ENCODE measurements at places on chromosomes 3 and 15.
A peak's percentile ranks its signal among the peaks of the same experiment; 100 is the strongest.

DNA sequence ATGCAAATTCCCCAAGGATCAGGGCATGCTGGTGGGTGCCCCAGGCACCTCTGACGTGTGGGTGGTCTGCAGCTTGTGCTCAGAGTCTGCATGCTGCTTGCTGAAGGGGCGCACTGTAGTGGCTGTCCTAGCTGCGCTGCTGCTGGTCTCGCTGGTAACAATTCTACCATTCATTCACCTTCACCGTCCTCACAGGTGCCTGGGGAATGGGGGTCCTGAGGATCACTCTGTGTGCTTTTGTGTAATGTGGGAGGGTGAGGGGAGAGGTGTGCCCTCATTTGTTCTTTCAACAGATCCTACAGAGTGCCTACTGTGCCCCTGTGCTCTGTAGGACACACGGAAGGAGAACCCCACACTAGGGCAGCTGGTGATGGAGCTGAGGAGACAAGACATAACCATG is 2.1 kb upstream of the ITGA11 start:
- no peak for DNase-seq

DNA sequence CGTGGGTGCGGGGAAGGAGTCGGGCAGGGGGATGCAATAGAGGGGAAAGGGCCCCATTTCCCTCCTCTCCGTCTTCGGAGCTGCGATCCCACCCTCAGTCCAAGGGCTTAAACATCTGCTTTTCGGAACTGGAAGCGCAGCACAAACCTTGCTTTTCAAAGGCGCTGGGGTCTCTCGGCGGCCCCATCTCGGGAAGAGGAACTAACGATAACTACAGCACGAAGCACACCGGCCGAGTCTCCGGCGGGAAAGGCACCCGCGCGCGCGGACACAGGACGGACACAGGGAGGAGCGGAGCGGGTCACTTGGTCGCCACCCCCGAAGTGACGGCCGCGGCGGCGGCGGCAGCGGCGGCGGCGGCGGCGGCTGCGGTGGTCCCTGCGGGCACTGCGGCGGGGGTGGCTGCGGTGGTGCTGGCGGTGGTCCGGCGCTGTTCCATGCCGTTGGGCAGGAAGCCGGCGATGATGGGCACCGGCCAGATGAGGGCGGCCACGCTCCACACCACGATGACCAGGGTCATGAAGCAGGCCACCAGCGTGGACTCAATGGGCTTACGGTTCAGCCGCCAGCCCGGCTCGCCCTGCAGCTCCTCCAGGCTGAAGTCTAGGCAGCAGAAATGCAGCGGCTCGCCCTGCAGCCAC is 1.1 kb downstream of the TMEM158 start:
- DNase-seq, result no peak

DNA sequence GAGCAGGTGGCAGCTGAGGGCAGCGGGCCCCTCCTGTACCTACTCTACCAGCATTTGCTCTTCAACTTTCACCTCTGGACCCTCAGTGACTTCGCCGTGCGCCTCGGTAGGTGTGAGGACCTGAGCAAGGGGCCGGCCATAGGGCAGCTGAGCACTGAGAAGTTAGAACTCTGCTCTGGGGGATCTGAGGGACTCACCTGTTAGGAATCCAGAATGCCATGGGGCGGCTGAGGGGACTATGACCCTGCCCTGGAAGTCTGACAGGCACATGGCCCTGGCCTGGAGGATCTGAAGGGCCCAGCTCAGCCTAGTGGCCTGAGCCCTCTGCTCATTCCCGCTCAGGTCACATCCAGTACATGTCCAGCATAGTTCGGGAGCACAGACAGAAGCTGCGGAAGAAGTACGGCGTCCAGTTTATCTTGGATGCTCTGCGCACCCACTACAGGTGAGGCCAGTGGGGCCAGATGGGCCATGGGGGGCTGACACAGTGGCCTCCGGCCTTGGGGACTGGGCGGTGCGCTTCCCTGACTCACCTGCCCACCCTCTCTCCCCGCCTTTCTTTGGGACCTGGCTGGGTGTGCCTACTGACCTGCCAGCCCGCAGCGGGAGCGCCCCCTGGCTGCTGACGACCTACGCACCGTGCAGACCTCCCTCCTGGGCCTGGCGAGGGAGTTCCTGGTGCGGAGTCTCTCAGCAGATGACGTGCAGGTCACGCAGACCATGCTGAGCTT is 18.8 kb downstream of the NBEAL2 start:
- peak; percentile 12 for DNase-seq

DNA sequence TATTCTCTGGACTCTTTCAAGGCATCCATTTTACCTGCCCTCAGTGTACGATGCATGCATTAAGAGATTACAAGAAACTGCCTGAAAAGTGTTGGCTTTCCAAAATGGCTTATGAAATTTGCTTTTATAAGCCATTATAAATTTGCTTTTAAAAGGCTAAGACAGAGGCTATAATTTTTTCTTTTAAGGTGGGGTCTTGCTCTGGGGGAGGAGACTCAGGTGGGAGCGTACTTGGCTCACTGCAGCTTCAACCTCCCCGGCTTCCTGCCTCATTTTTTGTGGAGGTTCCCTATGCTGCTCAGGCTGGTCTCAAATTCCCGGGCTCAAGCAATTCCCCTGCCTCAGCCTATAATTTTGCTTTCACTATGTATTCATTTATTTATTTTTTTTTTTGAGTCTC is 17.6 kb downstream of the TRA2B start:
- DNase-seq, result no peak

DNA sequence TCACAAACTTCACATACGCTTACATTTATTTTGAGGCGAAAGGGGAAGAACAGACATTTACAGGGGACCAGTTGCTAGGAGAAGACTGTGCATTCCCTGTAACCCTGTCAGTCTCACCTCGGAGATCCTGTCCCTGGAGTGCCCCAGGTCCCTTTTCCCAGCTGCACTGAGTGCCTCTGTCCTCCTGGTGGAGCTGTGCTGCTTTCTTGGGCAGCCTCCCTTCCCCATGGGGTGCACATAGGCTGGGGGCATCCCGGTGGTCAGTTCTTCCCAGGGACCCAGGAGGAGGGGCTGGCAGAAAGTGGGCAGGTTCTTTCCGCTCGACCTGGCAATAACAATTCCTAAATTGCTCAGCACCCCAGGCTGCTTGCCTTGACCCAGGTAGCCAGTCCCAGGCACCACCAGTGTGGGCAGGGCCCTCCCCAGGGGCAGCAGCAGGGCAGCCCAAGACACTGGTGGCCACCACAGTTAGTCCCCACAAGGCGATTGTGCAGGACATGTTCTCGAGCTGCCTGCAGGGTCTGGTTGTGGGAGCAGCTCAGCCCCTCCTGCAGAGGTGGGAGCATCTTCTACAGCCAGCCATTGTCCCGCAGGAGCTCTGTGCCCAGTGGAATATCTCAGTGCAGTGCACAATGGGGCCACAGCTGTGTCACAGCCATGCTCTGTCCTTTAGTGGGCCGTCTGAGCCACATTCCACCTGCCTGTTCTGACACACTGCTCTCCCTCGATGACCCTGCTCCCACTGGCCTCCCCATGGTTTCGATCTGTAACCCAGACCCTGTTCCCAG is 36.3 kb downstream of the APBA2 start:
- no peak for DNase-seq

DNA sequence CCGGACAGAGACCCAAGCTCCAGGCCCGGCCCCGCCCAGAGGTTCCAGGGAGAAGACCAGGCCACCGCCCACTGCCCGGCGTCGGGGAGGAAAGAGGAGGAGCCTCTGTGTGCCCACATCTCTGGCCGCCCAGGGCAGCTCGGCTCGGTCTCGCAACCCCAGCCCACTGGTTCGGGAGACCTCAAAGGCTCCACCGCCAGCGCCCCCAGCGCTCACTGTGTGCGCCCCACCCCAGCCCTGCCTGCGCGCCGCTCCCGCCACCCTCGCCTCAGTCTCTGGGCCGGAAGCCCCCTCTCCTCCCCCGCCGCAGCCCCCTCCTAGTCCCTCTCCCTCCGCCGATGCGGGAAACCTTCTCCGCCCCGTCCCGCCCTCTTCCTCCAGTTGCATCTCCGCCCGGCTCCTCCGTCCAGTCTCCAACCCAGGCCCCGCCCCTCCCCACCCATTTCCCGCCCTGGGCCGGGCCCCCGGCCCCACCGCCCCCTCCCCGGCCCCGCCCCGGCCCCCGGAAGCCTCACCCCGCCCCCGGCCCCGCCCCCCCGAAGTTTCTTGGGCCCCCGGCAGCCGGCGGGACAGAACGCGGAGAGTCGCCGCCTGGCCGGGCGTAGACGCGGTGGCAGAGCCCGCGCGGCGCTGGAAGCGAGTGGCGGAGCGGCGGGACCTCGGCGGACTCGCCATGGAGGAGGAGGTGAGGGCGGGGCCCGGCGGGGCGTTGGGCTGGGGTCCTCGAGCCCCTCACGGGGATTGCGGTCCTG is at the start of gene PLEKHO2:
Gene PLEKHO2 (plus strand): TSS at position 572 of the 752 bp plus-strand sequence. CDS start 102 bp downstream, at position 674.
- peak; percentile 35 for DNase-seq

DNA sequence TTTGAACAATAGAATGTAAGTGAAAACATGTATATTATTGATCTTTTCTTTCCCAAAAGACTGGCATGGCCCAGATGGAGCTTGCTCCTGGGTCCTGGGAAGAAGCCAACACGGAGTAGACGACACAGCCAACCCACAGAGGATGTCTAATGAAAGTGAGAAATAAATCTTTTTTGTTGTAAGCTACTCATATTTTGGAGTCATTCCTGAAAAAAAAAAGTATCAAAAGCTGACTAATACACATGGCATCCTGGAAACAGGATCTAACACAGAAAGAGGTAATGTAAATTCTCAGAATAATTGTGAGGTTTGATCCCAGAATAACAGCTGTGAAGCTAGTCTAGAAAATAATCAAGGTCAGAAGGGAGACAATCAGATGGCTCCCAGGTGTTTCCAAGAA is 12.6 kb upstream of the FRMD5 start:
- DNase-seq, result no peak

- DNase-seq, result no peak
Measured at GRCh38 chr3:117868766-117869165, 1159.2 kb downstream of the TUSC7 start.

GRCh38 chr3:177236704-177237103 is 39.4 kb upstream of the TBL1XR1 start:
- DNase-seq, result no peak

- no peak for DNase-seq
Measured at GRCh38 chr15:52010633-52011595, 8.1 kb upstream of the MAPK6 start.

DNA sequence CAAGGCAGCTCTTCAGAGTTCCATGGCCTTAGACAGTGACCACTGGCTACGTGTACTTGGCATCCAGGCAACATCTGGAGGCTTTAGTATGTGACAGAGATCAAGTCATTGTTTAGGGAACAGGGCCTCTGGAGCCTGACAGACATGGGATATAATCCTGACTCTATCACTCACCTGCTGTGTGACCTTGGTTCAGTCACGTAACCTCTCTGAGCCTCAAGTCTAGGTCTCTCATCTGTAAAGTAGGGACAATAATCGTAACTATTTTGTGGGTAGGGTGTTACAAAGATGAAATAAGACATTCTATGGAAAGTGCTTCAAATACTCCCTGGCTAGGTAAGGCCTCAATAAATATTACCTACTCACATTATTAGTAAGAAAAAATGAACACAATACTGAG is 114.2 kb downstream of the SMAD6 start:
- DNase-seq, result no peak

DNA sequence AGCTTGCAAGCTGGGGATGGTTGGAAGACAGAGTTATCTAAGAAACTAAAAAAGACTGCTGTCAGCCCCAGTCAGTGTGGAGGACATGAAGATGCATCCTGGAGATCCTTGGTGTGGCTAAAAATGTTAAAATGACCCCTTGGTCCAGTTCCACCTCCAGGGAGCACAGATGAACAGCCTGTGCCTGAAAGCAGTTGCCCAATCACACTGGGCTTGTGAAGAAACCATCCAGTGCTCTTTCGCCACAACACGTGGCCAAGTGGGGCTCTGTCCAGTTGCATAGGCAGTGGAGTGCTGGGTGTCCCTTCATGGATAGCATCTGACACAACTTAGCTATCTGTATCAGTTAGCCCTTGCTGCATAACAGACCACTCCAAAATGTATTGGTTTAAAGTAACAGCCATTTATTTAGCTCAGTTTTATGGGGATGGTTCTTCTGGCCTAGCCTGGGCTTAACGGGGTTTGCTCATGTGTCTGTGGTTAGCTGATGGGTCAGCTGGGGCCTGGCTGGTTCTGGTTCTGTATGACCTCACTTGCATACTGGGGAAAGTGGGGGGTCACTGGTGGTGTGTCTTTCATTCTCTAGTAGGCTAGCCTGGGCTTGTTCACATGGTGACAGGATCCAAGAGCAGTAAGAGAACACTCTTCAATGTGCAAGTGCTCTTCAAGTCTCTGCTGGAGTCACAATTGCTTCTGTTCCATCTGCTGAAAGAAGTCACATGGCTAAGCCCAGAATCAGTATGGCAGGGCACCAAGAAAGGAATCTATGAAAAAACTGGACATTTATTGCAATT is 226.2 kb downstream of the PDCD6IP start:
- no peak for DNase-seq

- DNase-seq, result no peak
Measured at GRCh38 chr3:45630325-45630724, 35.8 kb downstream of the LIMD1 start.

GRCh38 chr3:123833398-123833785 is 50.7 kb downstream of the MYLK start:
- no peak for DNase-seq

- DNase-seq, result no peak
Measured at GRCh38 chr3:17749705-17750293, 7.4 kb upstream of the TBC1D5 start.

GRCh38 chr15:34652726-34653033 is 69.2 kb upstream of the GOLGA8B start:
- DNase-seq, result no peak

DNA sequence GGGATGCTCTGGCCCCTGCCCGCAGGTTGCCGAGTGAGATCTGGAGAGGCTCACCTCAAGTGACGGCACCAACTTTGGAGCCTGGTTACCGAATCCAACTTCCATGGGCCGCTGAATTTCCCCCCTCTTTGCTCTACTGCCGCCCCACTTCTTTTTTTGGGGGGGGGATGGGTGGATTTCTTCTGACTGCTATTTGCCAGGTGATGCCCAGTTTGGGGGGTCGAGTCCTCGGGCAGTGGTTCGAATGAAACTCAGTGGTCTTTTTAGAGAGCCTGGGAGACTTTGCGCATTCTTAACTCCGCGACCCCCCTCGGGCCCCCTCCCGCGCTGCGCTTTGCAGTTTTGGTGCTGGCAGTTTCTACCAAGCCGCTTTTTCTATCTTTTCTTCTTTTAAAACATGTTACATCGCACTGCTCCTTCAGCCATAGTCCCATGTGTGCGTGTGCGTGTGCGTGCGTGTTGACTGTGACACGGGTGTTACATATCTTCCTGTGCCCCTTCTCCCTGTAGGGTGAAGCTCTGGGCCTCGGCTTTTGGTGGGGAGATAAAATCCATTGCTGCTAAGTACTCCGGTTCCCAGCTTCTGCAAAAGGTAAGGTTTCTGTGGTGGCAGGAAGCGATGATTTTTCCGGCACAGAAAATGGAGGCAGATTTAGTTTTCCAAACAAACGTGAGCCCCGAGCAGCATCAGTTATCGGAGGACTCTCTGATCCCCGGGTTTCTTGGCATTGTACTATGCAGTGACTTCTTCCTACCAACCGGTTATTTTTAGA is 837 bp downstream of the CACNA2D3 start:
- no peak for DNase-seq

DNA sequence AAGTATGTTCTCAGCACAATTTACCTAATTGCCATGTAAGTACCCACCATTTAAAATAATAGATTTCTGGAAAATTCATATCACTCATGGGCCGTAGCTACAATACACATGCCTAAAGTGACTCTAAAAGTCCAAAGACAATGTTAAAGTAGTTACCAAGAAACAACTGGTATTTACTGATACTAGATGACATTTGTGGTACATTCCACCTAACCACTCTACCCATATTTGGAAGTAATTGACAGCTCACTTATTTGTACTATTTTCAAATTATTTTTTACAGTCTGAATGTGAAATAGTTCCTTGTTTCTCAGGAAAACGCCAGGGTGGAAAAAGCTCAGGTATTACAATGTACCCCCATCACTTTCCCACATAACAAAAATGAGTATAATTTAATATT is 573.0 kb downstream of the MECOM start:
- no peak for DNase-seq

Data from activated naive CD4-positive, alpha-beta T cell (primary cell).